ENCODE measurements at places on chromosomes 7 and 10.

- DNase-seq: no peak
Observed at GRCh38 chr10:77084431-77085144, 553.0 kb downstream of the KCNMA1 start.

DNA sequence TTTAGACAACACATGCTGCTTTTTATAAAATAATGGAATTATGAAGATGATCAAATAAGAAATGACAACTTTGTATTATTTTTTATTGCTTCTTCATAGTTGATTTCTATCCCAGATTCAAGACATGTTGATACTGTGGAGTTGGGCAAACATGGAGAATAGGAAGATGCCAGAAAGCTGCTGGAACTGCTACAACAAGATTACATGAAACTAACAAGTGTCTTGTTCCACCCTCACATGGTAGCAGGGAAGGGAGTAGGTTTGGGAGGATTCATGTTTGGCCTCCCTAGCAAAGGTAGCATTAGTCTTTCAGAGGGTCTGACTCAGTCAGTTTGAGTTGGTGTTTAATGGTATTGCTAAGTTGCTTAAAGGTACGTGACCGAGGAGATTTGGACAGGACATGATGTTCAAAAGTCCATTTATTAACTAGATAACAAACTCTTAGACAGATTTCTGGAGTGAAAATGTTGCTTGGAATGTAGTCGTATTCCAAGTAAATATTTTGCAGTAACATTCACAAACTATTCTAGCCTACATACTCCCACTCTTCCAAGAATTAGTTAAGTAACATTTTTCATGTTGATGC lies 33.1 kb downstream of the PRR15 start:
- no peak for DNase-seq

- DNase-seq: no peak
Observed at GRCh38 chr10:11600280-11600679, 11.2 kb downstream of the USP6NL start.

DNA sequence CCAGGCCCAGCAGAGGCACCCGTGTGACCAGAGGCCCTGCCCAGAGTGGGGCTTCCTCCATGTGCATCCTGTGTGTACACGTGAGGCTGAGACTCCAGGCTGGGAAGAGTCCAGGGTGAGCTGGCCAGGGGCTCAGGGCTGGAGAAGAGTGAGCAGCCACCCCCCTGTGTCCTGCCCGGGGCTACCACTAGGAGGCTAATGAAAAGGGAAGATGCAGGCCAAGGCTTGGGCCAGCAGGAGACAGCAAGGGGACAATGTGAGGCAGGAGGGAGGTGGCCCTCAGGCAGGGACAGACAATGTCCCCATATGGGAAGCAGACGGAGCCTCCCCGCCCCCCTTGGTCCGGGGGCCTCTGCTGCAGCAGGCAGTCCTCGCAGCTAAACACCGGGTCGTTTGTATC lies 102.0 kb downstream of the HIF1AN start:
- DNase-seq: no peak

- no peak for DNase-seq
Observed at GRCh38 chr7:2710286-2710655, 22.3 kb downstream of the AMZ1 start.

- no peak for DNase-seq
Observed at GRCh38 chr7:137539111-137539715, 195.7 kb upstream of the PTN start.

GRCh38 chr7:22879280-22879679 lies 56.6 kb upstream of the TOMM7 start:
- DNase-seq: no peak

- no peak for DNase-seq
Observed at GRCh38 chr10:91540733-91541132, 92.1 kb downstream of the PPP1R3C start.
